ENCODE measurements at places on chromosomes 2 and 18.

- peak; percentile 68 for DNase-seq
These were observed at the start of gene ITGA6 for GRCh38 chr2:172427256-172427989. Gene ITGA6, plus strand, starts transcription at chr2:172427586.

GRCh38 chr2:121019071-121019470 lies 265.9 kb downstream of the TFCP2L1 start:
- no peak for DNase-seq

GRCh38 chr2:73981081-73982001 lies 3.4 kb upstream of the TET3 start:
- DNase-seq: no peak

DNA sequence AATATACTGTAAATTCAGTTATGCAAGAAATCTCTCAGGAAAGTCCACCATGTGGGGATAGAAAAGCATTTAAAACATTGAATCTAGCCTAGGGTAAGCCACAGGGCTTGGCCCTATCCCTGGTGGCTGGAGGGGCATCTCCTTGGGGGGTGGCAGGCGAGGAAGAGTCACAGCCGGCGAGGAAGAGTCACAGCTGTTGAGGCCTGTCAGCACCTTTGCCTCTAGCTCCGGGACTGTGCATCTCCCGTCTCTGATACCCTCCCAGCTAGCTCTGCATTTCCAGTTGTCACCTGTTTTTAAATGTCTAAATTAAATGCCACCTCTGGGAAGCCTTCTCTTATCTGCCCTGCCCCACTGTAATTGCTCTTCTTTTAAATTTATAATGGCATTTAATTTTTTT lies 276.7 kb downstream of the ZNF407 start:
- no peak for DNase-seq

DNA sequence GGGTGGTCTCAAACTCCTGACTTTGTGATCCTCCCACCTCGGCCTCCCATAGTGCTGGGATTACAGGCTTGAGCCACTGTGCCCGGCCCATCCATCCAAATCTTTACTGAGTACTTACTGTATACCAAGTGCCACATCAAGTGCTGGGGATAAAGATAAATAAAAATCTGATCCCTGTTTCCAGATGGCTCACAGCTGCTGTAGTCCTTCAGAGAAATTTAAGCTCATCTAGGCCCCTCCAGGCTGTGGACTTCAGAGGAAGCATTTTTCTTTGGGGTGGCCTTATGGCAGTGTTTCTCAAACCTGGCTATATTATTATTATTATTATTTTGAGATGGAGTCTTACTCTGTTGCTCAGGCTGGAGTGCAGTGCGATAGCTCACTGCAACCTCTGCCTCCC lies 33.7 kb upstream of the GTF2A1L start:
- DNase-seq: no peak

DNA sequence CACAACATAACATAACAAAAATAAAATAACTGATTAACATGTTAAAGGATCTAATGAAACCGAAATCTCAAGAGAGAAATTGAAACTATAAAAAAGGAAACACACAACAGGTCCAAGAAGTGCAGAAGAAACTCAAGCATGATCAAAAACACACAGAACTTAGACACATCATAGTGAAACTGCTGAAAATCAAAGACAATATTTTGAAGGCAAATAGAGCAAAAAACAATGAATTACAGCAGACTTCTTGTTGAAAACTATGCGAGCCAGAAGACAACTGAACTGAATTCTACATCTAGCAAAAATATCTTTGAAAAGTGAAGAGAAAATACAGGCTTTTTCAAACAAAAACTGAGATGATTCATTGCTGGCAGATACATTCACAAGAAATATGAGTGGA lies 61.3 kb downstream of the UGP2 start:
- DNase-seq: no peak

DNA sequence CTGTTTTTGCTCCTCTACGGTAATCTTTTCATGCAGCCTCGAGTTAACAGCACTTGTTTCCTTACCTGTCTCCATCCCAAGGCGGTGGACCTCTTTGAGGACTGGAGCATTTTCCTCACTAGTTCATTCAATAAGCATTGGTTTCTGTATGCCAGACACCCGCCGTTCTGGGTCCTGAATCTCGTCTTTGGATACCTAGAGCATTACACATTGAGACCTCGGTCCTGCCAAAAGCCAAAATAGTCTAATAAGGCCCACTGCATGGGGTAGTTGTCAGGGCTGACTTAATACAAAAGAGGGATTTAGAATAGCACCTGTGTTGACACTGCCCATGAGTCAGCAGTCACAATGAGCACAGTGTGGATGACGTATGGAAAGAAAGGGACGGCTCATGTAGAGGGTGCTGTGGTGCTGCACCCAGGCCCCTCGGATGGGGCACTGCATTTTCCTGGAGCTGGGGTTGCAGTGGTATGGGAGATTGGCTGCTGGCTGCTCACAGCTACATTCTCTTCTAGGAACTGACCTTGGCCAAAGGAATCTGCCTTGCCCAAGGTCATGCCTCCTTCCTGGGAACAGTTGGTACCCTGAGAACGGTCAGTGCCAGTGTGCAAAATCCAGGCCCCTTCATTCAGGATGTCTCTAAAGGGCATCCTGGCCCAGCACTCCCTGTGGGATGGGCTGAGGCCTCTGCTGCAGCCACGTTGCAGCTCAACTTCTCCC lies 126.9 kb upstream of the NCK2 start:
- DNase-seq: no peak

GRCh38 chr2:218569661-218570500 lies 1.2 kb downstream of the CNOT9 start:
- DNase-seq: no peak

GRCh38 chr2:140880573-140880972 lies 1250.2 kb downstream of the LRP1B start:
- DNase-seq: no peak

DNA sequence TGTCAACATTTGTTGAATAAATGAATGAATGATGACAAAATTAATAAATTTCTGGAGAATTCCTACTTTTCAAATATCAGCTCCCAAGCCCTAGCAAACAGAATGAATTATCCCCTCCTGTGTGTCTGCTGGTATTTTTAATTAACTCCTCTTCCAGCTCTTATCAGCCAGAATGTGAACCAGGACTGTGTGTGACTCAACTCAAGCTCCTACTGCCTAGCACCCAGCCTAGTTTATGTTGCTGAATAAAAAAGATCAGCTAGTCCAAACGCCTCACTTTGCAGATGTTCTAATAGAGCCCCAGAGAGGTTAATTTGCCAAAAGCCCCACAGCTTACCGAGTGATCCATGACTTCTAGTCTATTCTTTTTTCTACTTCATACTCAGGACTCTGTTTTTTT lies 50.3 kb downstream of the RABL2A start:
- DNase-seq: no peak
